Lung microvascular endothelial cell (primary cell): ENCODE measurements at places on chromosomes 11 and 22. TPM values are rescaled to one million over a fixed set of nuclear protein-coding genes. Genes with fewer than 3 reads are reported as not detected.

Gene CDC45
- 3.0 and 12.2 TPM in 2 replicates for total RNA-seq

Gene FDXACB1
- total RNA-seq = 1.1 and 2.0 TPM in 2 replicates

Gene RAC2
- 3.0 and 15.3 TPM in 2 replicates for total RNA-seq

Gene LIPT2
- 2.4 and 3.3 TPM in 2 replicates for total RNA-seq

Gene HEPHL1
- not detected in 2 replicates for total RNA-seq

Gene FKBP2
- total RNA-seq = 39.2 and 75.4 TPM in 2 replicates

Gene RIMBP3C
- total RNA-seq = under 0.01 TPM in 2 replicates

Gene P2RY2
- 0.20 and 0.65 TPM in 2 replicates for total RNA-seq

Gene MMP27
- not detected in 2 replicates for total RNA-seq

Gene SAA2
- not detected in 2 replicates for total RNA-seq

Gene MN1
- total RNA-seq = under 0.01 and 0.22 TPM in 2 replicates

Gene PLEKHB1
- 0.22 and 0.40 TPM in 2 replicates for total RNA-seq

Gene AMOTL1
- total RNA-seq = 29.8 and 31.8 TPM in 2 replicates

Gene DGAT2
- total RNA-seq = 0.60 and 1.1 TPM in 2 replicates

Gene RAB36
- total RNA-seq = 0.20 and 0.44 TPM in 2 replicates

Gene POLDIP3
- total RNA-seq = 18.7 and 20.6 TPM in 2 replicates

Gene PLEKHA7
- total RNA-seq = 1.1 and 4.8 TPM in 2 replicates

Gene MS4A14
- not detected in 2 replicates for total RNA-seq

Gene GLYATL1
- total RNA-seq = not detected in 2 replicates

Gene CYP2D6
- under 0.01 and 0.20 TPM in 2 replicates for total RNA-seq

Gene ALDH3B1
- total RNA-seq = 0.20 and 0.44 TPM in 2 replicates

Gene OR52N4
- not detected in 2 replicates for total RNA-seq

Gene DDI1
- not detected in 2 replicates for total RNA-seq

Gene TSSC4
- 36.8 and 57.3 TPM in 2 replicates for total RNA-seq

Gene ZNF280B
- total RNA-seq = 0.20 and 0.22 TPM in 2 replicates

Gene HPX
- 0.22 TPM in 1 of 2 replicates, not detected in the other for total RNA-seq

Gene F2
- not detected in 2 replicates for total RNA-seq

Gene NPAS4
- total RNA-seq = not detected in 2 replicates

Gene LGR4
- 1.6 and 1.7 TPM in 2 replicates for total RNA-seq

Gene HBD
- not detected in 2 replicates for total RNA-seq

Gene TSSK2
- not detected in 2 replicates for total RNA-seq

Gene FAT3
- total RNA-seq = under 0.01 TPM in 2 replicates

Gene PRR33
- not detected in 2 replicates for total RNA-seq

Gene DCDC1
- total RNA-seq = under 0.01 TPM in 1 of 2 replicates, not detected in the other
